Stimulated activated CD4-positive, alpha-beta T cell treated with anti-CD3 and anti-CD28 coated beads, TNF-alpha, amount 100 ng/mL, for 24 hours (primary cell): ENCODE measurements at places on chromosomes 1 and 21.

- DNase-seq: no peak
These were observed 58.7 kb downstream of the NRDC start for GRCh38 chr1:51819810-51820209.

DNA sequence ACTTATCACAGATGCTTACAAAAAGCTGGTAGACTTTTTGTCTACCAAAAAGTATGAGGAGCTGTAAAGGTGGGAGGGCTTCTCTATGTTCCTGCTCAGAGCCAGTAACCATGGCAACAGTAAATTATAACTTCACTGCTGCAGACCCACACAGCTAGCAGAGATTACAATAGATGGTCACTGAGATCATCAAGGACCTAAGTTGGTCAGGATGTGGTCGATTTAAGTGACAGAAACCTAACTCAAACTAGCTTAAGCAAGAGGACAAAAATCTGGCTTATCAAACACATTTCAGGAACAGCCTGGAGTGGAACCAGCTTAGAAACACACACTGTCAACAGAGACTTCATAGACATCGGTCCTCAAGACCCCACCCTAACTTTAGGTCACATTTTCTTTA lies 113.4 kb upstream of the ATP1A1 start:
- no peak for DNase-seq

DNA sequence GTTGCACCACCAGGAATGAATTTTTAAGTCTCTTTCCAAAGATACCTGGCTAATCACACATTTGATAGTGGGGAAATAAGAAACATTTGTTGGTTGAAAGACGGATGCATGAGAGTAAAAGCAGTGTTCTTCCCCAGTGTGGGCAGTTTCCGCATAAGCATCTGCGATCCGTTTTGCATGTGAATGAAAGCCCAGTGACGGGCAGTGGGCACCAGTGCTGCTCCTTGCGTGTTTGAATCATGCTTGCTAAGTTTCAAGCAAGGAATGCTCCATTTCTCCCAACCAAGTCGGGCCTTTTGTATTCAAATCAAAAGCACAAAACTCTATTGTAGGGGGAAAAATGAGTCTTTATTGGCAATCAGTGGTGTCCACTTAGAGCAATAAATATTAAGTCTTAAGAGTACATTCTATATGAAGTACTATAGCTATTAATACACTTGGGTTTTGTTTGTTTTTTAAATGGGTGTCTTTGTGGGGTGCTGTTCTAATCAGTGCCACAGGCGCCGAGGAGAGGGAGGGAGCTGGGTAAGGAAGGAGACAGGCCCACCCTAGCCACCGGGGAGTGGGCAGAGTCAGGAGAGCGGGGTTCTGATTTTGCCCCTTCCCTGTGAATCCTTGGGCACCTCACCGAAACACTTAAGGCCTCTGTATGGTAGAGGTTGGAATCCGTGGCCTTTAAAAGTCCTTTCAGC lies 750 bp upstream of the PTGFRN start:
- DNase-seq: no peak

DNA sequence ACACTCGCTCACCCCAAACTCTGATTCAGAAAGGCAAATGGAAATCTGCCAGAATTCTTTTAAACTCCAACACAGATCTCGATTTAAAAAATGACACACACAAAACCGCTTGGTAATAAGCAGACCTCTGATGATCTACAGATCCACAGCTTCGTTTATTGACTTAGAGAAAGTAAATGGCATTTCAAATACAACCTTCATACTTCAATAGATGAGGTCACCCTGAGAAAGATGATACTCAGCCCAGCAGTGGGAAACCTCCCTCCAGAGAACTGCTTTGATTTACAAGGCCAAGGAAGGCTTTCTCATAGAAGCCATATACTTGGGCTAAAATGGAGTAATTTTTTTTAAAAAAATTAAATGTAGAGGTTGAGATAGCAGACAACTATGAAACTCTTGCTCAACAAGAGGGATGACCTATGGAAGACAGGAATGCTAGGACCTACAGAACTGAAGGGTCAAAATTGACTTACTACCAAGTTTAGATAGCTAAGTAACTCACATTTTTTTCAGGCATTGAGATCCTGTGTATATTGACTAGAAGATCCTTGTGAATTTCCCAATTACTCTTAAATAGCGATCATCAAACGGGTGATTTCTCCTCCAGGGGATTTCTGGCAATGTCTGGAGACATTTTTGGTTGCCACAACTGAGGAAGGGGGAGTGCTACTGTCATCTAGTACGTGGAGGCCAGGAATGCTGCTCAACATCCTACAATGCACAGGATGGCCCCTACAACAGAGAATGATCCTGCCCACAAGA lies 143.9 kb downstream of the CLIC6 start:
- no peak for DNase-seq

DNA sequence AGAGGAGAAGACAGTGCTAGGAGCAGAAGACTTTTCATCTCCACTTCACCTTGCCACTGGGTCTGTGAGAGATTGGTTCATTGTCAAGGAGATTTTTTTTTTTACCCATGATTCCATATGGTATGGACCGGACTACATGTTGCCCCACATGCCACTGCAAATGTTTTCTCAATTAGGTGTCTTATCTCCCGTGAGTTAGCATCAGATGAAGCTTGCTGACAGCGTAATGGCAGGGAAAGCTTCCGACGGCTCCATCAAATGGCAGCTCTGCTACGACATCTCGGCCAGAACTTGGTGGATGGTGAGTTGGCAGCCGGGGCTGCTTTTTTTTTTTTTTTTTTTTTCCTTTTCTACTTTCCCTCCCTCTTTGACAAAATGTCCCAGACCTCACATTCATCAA lies 217.2 kb upstream of the NFIA start:
- DNase-seq: no peak

DNA sequence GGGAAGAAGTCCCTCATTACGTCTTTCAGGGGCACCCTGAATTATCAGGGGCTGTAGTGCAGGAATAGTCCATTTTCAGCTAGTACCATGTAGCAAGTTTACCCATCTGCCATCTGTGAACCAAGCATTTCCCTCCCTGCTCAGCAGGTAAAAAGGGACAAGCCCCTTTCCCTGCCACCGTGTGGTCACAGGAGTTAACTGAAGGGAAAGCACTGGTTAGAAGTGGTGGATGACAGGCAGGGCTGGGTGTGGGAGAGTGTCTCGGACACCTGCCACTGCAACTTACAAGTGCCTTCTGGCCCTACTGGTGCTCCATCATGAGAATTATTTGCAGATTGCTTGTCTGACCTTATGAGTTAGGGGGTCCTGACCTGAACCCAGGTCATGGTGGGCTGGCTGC lies 32.0 kb upstream of the IGSF5 start:
- no peak for DNase-seq

- no peak for DNase-seq
These were observed 823 bp upstream of the PRKAA2 start for GRCh38 chr1:56644064-56644918.

DNA sequence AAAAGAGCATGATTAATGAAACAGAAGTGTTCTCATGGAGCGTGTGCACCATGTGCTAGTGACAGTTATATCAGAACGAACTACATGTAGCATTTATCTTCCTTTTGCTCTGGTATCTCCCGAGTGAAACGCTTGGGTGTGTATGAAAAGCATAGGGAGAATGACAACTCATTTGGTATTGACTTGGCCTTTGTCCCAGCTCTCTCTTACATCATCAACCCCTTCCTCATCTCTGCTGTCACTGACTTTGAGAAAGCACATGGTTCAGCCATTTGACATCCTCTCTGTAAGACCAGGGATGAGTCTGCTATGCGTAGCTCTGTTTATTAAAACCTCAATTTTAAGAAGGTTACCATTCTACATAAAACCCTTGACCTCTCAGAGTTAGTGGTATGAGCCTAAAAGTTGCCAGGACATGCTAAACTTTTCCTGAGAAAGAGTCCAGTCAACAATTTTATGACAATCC lies 201.0 kb downstream of the NRIP1 start:
- DNase-seq: no peak

DNA sequence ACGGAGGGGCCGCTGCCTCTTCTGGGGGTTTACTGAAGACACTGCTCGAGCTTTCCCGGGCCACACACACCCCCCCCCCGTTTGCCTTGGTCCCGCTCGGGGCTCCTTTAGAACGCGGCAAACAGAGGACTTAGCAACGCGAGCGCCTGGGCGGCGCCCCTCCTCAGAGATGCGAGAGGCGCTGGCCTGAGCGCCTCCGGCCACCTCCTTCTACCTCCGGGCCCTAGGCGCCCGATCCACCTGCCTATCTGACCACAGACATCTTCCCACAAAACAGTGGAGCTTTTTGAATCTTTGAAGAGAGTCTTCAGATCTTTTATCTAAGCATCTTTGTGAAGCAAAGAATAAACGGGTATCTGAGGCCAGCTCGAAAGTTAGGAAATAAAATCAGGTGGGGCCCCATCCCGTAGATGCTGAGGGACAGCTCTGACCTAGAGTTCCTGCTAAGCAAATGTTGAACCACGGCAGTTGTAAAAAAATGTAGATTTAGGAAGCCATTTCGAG lies 436 bp upstream of the TTLL7 start:
- DNase-seq: peak; percentile 31

- DNase-seq: no peak
These were observed 107.7 kb downstream of the ADSS2 start for GRCh38 chr1:244344001-244344400.

- no peak for DNase-seq
These were observed 66.4 kb downstream of the NTPCR start for GRCh38 chr1:233016798-233017197.

GRCh38 chr1:165327538-165327937 lies 29.0 kb downstream of the LMX1A start:
- no peak for DNase-seq

GRCh38 chr1:27071049-27071416 lies 58.4 kb upstream of the TENT5B start:
- DNase-seq: no peak

GRCh38 chr21:32278103-32278502 lies 746 bp downstream of the MIS18A start:
- DNase-seq: no peak

DNA sequence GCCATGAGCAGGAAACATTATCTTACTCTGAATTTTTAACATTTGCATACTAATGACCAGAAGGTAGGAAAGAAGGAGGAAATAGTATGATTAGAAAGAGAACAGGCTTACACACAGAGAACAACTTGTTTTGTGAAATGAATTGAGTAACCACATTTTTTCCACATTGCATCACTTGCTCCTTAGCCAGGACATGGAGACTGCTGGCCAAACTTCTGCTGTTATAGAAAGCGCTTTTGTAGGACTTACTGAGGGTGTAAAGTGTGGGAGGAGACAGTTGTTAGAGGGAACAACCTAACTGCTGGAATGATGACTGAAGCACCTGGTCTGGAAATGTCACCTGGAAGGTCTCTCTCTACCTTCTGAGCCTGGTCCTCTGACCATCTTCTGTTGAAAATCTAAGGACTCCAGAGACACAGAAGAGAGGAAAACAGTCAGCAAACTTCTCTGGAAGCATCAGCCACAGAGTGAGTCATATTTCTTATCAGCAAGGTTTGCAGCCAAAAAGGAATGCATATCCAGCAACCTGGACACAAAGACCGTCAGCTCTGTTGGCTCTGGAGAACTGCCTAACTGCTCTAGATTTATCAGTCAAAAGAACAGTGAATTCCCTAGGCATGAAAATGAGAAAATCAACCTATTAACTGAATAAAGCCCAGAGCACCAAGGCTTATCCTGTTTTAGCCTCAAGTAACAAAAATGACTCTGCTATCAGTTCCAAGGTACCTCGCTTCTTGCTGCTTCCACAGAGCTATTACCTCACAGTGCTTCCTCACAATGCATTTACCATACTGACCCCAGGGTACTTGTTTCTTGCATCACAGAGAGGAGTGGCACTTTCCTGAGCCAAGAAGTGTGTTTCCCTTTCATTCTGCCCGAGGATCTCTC lies 88.0 kb upstream of the SLFNL1 start:
- DNase-seq: no peak

GRCh38 chr1:100358210-100358609 lies 5.9 kb downstream of the CDC14A start:
- DNase-seq: no peak

DNA sequence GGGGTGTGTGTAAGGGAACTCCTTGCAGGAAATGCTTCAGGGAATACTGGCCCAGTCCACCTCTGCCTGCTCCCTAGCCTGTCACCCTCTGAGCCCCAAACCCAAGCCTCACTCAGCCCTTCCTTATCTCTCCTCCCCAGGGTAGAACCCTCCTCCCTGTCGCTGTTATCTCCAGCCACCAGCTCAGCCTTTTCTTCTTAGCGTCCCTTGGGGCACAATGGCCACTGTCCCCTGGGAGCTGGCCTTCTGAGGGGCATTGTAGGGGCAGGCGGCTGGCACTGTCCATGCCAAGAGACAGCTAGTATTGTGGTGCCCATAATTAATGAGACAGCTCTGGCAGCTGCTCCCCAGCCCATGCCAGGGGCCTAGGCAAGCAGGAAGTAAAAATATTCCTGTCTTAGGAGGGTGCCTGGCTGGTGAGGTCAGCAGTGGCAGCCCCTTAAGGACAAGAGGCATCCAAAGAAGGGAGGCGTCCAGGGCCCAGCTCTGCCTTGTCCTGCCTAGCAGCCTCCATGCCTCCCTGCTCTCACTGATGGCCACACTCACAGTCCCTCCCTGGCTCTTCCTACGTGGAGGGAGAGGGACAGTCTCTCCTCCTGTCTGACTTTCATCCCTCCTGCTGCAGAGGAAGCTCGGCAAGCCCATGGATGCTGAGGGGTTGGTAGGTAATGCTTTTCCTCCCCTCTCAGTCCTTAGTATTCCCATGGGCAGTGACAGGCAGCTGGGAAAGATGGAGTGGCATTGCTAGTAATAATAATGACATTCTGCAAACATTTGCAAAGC lies 37.5 kb downstream of the KCNQ4 start:
- DNase-seq: no peak

DNA sequence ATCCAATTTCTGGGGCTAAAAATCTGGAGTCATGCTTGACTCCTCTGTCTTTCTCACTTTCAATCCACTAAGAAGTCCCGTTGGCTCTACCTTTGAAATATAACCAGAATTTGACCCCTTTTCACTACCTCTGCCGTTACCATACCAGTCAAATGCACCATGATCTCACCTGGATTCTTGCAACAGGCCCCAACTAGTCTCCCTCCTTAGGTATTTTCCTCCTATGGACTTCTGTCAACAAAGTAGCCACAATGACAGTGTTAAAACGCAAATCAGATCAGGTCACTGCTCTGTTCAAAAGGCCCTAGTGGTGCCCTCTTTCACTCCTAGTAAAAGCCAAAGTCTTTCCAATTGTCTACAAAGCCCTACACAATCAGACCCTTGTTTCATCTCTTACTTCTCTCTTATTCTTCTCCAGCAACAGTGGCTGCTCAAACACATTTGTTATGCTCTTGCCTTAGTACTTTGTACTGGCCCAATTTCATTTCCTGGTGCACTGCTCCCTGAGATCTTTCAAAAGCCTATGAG lies 35.7 kb upstream of the AGL start:
- no peak for DNase-seq
